ENCODE measurements at places on chromosomes 16 and 17. TPM values are rescaled to one million over a fixed set of nuclear protein-coding genes. Genes with fewer than 3 reads are reported as not detected.
A peak's percentile ranks its signal among the peaks of the same experiment; 100 is the strongest.

- no peak for DNase-seq
Measured at GRCh38 chr17:42342242-42343008, 45.8 kb downstream of the STAT3 start.

GRCh38 chr17:72413077-72414031 is 292.5 kb downstream of the SOX9 start:
- no peak for DNase-seq

The SLC25A11 gene
- 38.0 TPM for total RNA-seq

The DRC7 gene
- total RNA-seq, result not detected

GRCh38 chr16:68332411-68333121 is 21.7 kb downstream of the PRMT7 start:
- no peak for DNase-seq

GRCh38 chr16:49484451-49484849 is 110.8 kb downstream of the C16orf78 start:
- DNase-seq, result peak; percentile 83

GRCh38 chr16:75273054-75273925 is 21.9 kb upstream of the BCAR1 start:
- no peak for DNase-seq

The ITGB3 gene
- 7.4 TPM for total RNA-seq

GRCh38 chr17:1630662-1631061 is 2.0 kb upstream of the SLC43A2 start:
- DNase-seq, result no peak

The NPIPB6 gene
- total RNA-seq, result 5.9 TPM

The BHLHA9 gene
- not detected for total RNA-seq

- no peak for DNase-seq
Measured at GRCh38 chr16:72856797-72857196, 191.1 kb downstream of the ZFHX3 start.

GRCh38 chr17:75558666-75559530 is 28.7 kb upstream of the MYO15B start:
- DNase-seq, result no peak

DNA sequence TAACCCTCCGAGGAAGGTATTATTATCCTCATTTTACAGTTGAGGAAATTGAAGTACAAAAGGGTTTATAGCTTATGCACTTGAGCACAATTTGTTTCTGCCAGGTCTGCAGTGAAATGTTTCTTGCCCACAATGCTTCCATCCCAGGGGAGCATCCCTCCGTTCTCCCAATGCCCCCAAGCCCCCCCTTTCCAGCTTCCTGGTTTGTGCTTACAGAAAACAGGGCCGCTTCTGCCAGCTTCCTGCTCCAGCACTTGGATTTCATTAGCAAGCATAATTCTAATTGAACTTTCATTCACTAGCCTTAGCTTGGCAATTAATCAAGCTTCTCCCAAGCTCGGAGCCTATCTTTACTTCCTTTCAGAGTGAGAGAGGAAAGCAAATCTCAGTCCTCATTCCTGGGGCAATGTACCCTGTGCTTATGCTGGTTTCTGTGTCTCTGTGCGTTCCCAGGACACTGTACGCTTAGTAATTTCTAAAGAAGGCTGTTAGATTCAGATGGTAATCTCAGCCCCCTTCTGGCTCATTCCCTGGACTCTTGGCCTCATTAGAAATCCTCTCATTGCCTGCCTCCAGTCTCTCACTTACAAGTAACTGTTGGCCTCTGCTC is 141.6 kb downstream of the HS3ST2 start:
- DNase-seq, result no peak

The KRT15 gene
- total RNA-seq, result not detected

- no peak for DNase-seq
Measured at GRCh38 chr17:45997624-45998023, 1.4 kb upstream of the STH start.

The CHST4 gene
- not detected for total RNA-seq

GRCh38 chr16:86569701-86570447 is 3.2 kb downstream of the FOXC2 start:
- no peak for DNase-seq

GRCh38 chr17:56142781-56143180 is 10.5 kb upstream of the ANKFN1 start:
- DNase-seq, result no peak

DNA sequence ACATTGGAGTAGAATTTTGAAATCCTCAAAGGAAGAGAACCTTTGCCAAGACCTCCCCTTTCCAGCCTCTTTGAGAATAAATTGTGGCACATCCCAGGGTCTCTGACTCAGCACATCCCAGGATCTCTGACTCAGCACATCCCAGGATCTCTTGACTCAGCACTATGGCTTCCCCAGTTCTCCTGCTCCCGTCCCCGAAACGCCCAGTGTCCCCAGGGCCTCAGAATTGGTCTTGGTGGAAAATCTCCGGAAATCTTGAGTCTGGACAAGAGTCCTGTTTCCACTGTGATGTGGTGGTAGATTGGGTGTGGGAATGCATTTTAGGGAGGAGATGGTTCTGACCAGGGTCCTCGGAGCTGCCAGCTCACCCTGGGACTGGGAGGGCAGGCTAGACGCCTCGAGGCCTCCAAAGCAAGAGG is 19.2 kb downstream of the PLXDC1 start:
- DNase-seq, result peak; percentile 74

DNA sequence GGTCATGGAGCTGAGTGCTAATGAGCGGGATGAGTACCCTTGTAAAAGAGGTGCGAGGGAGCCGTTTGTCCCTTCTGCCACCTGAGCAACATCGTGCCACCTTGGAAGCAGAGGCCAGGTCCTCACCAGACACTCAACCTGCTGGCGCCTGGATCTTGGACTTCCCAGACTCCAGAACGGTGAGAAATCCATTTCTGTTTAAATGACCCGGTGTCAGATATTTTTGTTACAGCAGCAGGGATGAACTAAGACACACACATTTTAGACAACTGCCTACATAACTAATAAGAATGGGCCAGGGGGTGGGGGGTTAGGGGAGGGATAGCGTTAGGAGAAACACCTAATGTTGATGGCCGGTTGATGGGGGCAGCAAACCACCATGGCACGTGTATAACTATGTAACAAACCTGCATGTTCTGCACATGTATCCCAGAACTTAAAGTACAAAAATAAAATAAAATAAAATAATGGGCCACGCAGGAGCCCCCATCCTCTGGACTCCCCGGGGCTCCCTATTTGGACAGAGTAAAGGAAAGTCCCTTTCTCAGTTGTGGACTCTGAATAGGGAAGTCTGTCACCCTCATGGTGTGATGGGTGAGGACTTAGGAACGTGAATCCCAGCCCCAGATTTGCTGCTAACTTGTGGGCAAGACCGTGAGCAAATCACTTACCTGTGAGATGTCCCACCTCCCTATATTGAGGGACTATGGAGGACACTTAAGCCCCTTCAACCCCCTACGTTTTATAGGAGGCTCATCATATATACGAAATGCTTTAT is 60.6 kb upstream of the DNAH17 start:
- no peak for DNase-seq

The CLEC18B gene
- not detected for total RNA-seq

GRCh38 chr17:21210411-21211076 is 3.4 kb downstream of the TMEM11 start:
- no peak for DNase-seq

DNA sequence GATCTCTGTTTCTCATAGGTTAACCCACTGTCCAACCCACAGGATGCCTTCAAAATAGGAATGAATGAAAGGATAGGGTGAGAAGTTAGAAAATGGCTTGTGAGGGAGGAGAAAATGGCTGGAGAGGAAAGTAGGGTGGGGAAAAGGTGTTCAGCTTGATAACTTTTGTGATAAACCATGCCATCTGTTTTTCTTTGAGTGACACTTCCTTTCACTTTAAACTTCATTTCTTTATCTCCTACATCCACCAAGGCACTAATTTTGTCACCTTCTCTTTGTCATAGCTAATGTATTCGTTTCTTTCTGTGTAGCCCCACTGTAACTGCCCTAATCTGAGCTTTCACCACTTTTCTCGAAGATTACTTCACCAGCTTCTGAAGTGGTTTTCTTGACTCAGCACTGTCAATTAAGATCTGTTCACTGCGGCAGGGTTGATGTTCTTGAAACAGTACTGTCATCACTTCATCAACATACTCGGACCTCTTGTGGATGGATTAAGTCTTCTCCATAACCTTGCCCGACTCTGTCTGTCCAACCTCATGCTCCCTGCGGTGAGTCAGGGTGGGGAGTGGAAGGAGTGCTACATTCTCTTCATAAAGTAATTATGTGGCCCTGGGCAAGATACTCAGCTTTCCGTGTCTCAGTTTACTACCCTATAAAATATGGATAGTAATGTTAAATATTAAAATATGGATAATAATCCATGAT is 5.5 kb upstream of the KRT10 start:
- DNase-seq, result no peak

The KRT32 gene
- not detected for total RNA-seq

DNA sequence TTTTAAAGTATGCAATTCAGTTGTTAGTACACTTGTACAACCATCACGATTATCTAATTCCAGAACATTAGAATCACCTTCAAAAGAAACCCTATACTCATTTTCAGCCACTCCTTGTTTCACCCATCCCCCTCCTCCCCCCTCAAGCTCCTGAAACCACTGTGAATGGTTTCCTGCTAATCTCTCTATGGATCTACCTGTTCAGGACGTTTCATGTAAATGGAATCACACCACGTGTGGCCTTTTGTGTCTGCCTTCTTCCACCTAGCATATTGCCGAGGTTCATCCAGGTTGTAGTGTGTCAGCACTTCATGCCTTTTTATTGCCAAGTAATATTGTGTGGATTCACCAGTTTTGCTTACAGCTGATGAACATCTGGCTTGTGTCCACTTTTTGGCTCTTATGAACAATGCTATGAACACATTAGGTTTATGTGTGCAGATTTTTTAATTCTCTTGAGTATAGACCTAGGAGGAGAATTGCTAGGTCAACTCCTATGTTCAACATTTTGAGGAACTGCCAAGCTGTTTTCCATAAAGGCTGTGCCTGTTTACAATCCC is 17.8 kb downstream of the EIF4A3 start:
- DNase-seq, result no peak

The SOX8 gene
- total RNA-seq, result under 0.01 TPM

- no peak for DNase-seq
Measured at GRCh38 chr17:47745037-47745380, 12.0 kb downstream of the TBX21 start.

DNA sequence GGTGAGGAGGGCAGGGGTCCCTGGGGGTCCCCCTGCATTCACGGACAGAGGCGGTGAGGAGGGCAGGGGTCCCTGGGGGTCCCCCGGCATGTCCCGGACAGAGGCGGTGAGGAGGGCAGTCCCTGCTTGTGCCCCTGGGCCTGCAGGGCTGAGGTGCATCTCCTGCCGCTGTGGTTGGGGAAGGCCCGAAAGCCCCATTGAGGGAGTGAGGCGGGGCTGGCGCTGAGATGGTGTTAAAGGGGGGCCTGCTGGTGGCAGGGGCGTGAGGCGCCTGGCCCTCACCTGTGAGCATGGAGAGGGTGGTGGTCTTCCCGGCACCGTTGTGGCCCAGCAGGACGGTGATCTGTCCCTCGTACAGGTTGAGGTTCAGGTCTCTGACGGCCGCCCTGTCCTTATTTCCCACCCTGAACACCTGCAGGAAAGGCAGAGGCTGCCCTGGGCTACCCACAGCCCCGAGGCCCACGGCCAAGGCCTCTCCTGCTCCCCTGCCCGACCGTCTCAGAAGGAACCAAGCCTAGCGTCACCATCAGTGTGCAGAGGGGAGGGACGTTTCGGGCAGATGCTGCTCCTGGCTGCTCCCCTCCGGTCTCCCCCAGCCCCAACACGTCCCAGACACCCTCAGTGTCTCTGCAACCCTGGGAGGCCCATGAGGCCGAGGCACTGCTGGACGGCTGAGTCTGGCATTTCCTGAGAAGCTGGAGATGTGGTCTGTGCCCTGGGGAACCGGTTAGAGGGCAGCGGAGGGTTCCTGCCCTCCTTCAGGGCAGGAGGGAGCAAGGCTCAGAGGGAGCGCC is 31.4 kb upstream of the RNPS1 start:
- no peak for DNase-seq

DNA sequence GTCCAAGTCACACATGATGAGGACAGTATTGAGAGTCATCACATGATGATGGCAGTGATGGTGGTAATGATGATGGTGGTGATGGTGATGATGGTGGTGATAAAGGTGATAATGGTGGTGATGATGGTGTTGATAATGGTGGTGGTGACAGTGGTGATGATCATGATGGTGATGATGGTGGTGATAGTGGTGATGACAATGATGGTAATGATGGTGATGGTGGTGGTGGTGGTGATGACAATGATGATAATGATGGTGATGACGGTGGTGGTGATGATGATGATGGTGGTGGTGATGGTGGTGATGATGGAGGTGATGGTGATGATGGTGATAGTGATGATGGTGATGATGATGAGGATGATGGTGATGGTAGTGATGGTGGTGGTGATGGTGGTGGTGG is 190.2 kb upstream of the ZNF469 start:
- no peak for DNase-seq

The ELMO3 gene
- total RNA-seq, result not detected

The ENDOV gene
- total RNA-seq, result 33.3 TPM

- DNase-seq, result no peak
Measured at GRCh38 chr17:56638591-56639051, 45.1 kb downstream of the NOG start.

- no peak for DNase-seq
Measured at GRCh38 chr17:65049085-65049756, 7.3 kb downstream of the GNA13 start.

- DNase-seq, result no peak
Measured at GRCh38 chr16:74521691-74522090, 85.2 kb downstream of the GLG1 start.

DNA sequence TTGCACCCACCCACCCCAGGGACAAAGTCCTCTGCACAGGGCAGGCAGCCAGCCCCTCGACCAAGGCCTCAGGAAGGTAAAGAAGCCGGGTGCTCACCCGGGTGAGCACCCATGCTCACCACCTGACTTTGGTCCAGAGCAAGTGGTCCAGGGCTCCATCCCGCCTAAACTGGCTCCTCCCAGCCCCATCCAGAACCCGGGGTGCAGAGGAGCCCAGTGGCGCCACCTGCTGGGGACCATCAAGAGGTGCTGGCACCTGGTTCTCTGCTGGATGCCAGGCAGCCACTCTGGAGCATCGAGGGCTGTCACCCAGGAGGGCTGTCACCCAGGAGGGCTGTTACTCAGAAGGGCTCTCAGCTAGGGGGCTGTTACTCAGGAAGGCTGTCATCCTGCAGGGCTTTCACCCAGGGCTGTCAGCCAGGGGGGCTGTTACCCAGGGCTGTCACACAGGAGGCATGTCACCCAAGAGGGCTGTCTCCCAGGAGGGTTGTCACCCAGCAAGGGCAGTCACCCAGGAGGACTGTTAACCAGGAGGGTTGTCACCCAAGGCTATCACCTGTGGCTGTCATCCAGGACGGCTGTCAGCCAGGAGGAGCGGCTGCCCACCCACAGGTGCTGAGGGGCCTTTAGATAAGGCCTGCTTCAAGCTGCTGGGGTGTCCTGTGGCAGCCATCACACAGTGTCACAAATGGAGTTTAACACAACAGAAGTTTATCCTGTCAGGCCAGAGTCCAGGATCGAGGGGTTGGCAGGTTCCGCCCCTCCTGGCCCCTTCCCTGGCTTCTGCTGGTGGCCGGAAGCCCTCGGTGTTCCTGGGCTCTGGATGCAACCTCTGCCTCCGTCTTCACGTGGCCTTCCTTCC is 98.5 kb downstream of the TNFRSF13B start:
- DNase-seq, result peak; percentile 13
